ENCODE measurements at places on chromosomes 2 and 18. TPM values are rescaled to one million over a fixed set of nuclear protein-coding genes. Genes with fewer than 3 reads are reported as not detected.

CRYBA2 gene
- total RNA-seq: not detected

MEP1B gene
- not detected for total RNA-seq

ARHGAP15 gene
- not detected for total RNA-seq

ANKRD62 gene
- 0.13 TPM for total RNA-seq

VAMP8 gene
- total RNA-seq: 41.3 TPM

TNFAIP6 gene
- 2.6 TPM for total RNA-seq

PSD4 gene
- 25.0 TPM for total RNA-seq

C2orf66 gene
- under 0.01 TPM for total RNA-seq

INHBB gene
- total RNA-seq: 0.53 TPM

CKAP2L gene
- 0.26 TPM for total RNA-seq

LYPD1 gene
- total RNA-seq: under 0.01 TPM

ZNF385B gene
- total RNA-seq: not detected

IL36B gene
- total RNA-seq: not detected

UBE2F gene
- 74.4 TPM for total RNA-seq

VWC2L gene
- not detected for total RNA-seq

TOGARAM2 gene
- not detected for total RNA-seq

RMND5A gene
- 48.5 TPM for total RNA-seq

WNT10A gene
- total RNA-seq: 2.4 TPM

DNAJC5G gene
- total RNA-seq: not detected

RNF125 gene
- total RNA-seq: 0.90 TPM

All from bronchial epithelial cell (primary cell).